Cortex of kidney (tissue), 1 donor: ENCODE measurements at places on chromosomes 6 and 20.

DNA sequence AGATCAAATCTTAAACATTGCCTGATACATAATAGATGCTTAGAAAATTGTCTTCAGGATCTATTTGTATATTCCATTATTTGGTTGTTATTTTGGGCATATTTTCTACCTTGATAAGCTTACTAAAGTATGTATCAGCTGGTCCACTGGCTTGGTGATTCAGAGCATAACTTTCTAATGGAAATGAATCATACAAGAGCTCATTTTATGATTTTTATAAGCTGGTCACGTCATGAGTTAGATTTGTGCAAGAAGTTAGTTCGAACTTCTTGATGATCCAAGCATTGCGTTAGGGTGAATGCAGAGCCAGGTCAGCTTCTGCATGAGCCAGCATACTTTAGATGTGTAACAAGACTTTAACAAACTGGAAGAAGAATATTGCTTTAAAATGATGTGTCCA lies 144.5 kb upstream of the FLRT3 start:
- no peak for DNase-seq

- no peak for DNase-seq
Measured at GRCh38 chr20:23153696-23154341, 67.7 kb upstream of the CD93 start.

DNA sequence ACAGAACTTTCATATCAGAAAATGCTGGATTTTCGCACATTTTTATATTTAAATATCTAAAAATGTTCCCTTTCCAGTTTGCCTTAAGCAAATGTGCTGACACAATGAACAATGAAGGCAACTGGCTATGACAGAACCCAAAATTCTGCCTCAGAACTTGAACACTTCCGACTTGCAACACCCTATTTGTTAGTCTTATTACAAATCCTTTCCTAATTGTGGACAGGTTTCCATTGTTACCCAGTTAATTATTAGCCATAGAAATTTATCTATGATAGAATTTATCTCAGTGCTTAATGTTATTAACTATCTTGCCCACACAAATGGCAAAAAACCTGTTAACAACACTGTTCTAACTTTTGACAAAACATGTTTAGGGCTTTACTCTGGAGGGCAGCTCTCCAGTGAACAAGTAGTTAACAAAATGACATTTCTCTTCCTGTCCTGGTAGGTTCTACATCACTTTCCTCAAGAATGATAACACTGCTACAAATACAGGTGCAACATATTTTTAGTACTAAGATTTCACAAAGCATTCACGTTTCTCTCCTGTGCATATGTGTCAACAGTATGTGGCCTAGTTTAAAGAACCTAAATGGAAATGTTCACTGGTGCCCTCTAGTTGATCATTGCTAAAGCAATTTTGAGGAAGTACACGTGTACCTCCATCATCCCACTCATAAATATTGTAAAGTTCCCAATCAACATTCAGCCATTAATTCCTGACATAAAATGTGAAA lies 58.4 kb downstream of the HIVEP2 start:
- no peak for DNase-seq

GRCh38 chr20:50774515-50774914 lies 20.3 kb upstream of the BCAS4 start:
- no peak for DNase-seq

- DNase-seq: no peak
Measured at GRCh38 chr6:107652526-107653182, 162.7 kb downstream of the SOBP start.

GRCh38 chr6:45930420-45931040 lies 85.1 kb downstream of the CLIC5 start:
- no peak for DNase-seq

DNA sequence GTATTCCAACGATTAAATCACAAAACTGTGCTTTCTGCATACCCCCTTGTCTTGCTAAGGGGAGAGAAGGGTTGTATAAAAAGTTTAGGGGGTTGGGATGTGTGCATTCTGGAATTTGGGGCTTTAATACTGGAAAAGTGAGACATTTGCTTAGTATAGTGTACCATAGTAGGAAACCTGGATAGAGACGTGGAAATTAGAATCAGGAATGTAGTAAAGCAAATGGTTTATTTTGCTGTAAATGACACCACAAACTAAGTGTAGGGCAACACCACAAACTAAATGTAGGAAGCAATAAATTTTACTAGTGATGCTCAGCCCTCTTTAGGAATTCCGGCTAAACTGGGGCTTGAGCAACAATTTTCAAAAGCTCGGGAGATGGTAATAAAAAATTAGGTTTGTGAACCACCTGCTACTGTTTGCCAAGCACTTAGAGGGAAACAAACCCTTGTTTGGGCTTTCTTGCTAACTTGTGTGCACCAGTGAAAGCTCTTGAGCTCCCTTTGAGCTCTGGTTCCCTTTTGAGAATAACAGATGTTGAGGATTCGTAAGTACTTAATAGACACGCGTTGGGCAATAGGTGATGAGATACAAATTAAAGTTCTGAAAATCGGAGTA lies 13.8 kb downstream of the BRD2 start:
- DNase-seq: no peak

GRCh38 chr6:15363523-15364400 lies 117.9 kb downstream of the JARID2 start:
- DNase-seq: no peak

GRCh38 chr6:68689910-68690309 lies 54.8 kb downstream of the ADGRB3 start:
- no peak for DNase-seq
